ENCODE measurements at places on chromosomes 4 and X. TPM values are rescaled to one million over a fixed set of nuclear protein-coding genes. Genes with fewer than 3 reads are reported as not detected.

The CSAG2 gene
- total RNA-seq = not detected

The CLCN5 gene
- 13.8 TPM for total RNA-seq

The KLF8 gene
- total RNA-seq = 1.8 TPM

The NOX1 gene
- total RNA-seq = not detected

The DMP1 gene
- total RNA-seq = not detected

DNA sequence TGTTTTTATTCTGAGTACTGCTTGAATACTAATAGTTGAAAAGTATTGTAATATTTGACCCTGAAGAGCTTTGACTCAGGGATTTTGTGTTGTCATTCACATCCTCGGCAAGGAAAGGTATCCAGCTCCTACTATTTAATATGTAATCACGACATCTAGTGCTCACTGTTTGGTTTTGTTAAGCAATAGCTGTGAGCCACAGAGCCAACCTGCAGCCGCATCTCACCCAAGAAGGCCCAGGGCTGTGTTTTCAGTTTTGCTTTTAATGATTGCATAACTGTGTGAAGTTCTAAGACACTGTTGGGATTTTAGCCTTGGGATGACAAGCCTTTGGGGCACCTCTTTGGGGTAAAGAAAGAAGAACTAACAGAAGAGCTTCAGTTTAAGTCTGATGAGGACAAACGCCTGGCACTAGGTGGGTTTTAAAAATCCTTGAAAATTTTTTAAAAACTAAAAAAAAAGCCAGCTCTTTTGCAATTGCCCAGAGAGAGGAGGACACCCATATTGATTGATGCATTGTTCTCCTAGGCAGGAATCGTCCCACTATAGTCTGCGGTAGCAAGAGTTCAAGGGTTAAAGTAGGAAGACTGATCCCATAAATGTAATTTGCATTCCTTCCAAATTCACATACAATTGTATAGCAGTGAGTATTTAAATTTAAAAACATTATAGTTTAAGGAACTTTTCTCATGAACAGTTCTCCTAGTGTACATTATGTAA, 157.8 kb downstream of the RELL1 start:
- peak; percentile 10 for DNase-seq

DNA sequence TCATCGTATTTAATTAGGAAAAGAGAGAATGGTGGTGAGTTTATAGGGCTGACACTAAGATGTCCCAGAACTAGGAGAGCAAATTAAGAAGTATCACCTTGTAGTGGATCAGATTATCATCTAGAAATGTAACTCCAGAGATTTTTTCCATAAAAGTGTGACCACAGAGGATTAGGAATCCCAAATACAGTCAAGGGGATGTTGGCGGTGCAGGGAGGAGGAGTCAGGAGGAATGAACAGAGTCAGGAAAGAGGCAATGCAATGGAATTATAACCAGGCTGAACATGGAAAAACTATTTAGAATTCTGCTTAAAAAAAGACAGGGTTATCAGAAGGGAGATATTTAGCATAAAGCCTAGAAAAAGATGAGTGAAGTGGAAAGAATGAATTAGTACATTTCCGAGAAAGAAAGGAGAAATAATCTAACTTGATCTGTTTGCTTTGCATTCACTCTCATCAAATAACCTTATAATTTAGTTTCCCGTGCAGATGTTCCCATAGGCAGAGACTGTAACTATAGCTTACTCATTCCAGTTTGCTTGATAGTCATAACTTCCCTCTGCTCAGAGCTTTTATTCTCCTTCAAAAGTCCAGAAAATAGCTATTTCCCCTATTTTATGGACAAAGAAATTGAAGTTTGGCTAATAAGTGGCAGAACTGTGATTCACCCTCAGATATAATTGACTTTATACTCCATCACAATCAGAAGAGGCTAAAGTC, 56.4 kb downstream of the SCFD2 start:
- DNase-seq = no peak

DNA sequence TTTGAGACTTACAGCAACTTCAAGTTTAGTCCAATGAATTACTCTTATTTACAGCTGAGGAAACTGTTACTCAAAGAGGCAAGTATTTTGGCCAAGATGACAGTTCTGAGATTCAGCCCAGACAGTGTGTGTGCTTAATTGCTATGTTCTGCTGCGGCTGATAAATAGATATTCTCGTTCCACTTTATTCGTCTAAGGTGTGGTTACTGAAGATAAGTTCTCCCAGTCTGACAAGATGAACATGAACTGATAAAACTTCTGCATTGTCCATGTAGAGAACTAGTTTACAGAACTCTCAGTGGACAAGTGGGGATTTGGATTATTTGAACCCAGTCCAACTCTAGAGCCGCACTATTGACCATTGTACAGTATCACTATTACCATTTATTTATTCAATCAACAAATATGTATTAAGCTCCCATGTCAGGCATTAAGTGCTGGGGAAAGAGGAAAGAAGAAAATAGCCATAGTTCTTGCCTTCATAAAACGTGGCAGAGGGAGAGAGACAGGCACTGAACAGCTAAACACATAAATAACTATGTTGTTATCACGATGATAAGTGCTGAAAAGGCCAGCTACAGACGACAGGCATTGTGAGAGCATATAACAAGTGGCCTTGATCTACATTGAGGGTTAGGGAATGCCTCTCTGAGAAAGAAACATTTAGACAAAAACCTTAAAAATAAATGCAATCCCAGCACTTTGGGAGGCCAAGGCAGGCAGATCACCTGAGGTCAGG, 4.0 kb upstream of the DHX15 start:
- DNase-seq = no peak

DNA sequence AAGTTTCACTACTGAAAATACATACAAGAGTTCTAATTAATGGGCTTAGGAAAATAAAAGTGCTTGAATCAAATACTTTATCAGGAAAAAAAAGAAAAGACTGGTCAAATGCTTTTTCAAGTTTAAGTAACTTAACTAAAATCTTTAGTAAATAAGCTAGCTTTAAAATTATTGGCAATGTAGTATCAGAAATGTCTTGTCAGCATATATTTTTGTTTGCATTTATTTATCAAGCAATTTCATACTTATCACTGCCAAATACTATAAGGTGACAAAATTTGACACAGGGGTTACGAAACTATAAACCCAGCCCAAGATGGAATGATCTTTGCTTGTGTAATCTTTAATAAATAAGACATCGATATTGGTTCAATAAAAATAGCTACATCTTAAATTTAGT, 31.8 kb upstream of the MAGEA4 start:
- no peak for DNase-seq

GRCh38 chrX:48938721-48939425, 18.5 kb downstream of the OTUD5 start:
- no peak for DNase-seq

DNA sequence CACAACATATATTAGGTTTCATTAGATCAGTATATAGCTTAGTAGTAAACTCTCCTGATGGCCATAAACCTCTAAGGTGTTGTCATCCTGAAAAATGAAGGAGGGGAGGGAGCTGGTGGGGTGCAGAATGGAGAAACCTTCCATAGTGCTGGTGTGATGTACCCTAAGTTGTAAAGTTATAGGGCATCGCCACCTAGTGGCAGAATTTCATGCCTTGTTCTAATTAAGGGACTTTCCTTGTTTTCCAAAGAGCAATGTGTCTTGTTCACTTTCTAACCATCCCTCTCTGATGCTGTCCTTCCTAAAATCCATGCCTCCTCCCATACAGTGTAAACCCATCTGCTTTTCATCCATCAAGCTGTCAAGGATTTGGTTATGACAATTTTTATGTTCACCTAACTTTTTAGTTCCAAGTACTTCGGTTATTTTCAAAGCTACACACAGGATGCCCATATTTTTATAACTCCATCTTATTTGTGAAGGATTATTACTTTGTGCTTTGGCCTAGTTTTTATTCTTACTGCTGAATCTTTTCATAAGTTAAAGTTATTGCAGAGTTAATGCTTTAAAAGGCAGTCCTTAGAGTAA, 4.5 kb downstream of the NBDY start:
- DNase-seq = peak; percentile 58

GRCh38 chr4:3853388-3854035, 87.3 kb downstream of the ADRA2C start:
- DNase-seq = peak; percentile 58

Data from osteoblast (primary cell).